ENCODE measurements at places on chromosomes 13 and 19.

GRCh38 chr19:5450482-5451126 lies 4.6 kb upstream of the ZNRF4 start:
- no peak for DNase-seq

- DNase-seq: no peak
Measured at GRCh38 chr13:34730961-34731360, 211.1 kb upstream of the NBEA start.

DNA sequence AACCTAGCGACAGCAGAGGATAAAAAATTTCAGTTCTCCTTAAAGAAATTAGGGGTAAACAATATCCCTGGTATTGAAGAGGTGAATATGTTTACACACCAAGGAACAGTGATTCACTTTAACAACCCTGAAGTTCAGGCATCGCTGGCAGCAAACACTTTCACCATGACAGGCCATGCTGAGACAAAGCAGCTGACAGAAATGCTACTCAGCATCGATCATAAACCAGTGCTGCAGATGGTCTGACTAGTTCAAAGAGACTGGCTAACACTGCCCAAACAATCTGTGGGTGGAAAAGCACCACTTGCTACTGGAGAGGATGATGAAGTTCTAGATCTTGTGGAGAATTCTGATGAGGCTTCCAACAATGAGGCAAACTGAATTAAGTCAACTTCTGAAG lies 19.9 kb upstream of the ACOD1 start:
- no peak for DNase-seq

GRCh38 chr13:99012539-99012938 lies 34.7 kb upstream of the DOCK9 start:
- no peak for DNase-seq

- no peak for DNase-seq
Measured at GRCh38 chr13:56975647-56976046, 165.1 kb upstream of the PRR20A start.

DNA sequence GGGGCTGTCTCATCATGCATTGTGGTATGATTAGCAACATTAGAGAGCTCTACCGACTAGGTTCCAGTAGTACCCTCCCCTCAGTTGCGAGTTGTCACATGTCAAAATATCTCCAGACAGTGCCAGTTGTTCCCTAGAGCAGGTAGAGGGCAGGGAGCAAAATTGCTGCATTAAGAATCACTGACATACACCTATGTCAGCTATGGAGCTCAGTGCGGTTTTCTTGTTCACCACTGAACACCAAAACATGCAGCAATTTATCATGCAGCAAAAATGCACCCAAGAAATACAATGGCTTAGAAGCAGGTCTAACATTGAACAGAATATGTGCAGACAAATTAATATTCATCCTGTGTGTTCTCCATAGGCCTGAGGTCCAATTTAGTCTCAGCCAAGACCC lies 186.9 kb upstream of the STARD13 start:
- DNase-seq: no peak

DNA sequence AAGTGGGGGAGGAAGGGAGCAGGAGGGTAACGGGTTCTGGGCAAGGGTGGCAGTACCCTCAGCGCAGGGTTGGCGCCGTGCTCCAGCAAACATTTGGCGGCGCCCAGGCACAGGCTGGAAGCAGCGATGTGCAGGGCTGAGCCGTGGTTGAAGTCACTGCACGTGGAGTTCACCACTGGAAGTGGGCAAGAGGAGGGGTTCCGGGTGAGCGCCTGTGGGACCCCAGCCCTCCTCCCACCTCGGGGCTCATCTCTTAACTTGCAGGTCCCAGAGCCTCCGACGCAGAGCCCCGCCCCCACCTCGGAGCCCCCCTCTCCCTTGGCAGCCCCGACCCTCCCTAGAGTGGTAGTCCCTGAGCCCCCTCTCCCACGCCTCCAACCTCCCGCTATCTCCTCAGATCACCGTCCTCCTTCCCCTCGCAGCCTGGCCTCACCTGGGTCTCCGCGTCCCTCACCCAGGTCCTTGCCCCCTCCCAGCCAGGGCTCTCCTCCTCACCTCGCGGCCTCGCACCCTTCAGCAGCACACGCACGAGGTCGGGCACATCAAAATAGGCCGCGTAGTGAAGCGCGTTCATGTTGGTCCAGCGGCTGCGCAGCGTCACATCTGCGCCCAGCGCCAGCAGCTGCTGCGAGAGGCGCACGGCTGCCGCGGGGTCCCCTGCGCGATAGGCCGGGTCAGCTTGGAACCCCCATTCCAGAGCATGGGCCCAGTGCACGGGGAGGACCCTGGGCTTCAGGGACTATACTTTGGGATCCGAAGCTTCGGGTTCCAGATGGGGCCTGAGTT lies 6.4 kb downstream of the CLIP3 start:
- no peak for DNase-seq

DNA sequence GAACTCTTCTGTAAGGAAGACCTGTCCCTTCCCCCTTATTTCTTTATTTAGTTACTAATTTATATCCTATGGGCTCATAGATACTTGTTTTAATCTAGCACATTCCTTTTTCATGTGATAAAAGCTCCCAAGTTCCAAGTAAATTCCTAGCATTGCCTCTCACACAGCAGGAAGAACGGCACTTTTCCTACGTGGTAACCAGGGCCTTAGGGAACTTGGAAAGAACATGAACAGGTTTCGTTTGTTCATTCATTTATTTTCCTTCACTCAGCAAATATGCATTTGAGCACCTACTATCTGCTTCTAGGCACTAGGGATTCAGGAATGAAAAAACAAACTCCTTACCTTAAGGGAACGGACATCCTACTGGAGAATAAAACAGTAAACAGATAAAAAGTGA lies 125.1 kb downstream of the SIPA1L3 start:
- no peak for DNase-seq

DNA sequence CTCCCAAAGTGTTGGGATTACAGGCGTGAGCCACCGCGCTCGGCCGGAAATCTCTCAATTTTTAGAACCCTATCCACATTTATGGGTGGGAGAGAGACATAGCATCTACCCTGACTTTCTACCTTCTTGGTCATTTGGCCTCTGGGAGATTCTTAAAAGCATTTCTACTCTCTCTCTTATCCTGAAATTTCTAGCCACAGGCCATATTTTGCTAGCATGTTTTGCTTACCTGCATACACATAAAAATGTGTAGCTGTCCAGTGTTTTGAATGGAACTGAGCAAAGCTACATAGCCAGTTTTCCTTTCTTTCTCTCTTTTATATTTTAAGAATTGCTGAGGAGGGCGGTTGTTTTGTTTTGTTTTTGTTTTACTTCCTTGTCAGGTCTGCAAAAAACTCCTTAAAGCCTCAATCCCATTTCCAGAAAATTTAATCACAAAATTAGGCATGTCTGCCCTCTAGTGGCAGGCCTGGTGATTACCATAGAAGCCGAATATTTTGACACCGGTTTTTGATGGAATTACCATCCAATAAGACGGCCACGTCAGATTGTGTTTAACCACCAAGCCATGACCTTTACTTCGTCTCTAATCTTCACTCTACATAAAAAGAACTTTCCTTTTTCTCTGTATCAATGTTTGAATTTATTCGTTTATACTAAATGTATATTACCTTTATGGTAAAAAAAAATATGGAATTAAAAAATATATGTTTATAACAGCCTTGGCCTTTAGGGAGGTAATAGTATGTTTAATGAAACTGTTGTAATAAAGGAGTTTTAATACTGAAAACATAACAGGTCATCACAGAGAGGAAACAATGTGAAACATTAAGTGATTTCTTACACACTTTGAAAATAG lies 34.4 kb upstream of the OXGR1 start:
- peak; percentile 66 for DNase-seq

DNA sequence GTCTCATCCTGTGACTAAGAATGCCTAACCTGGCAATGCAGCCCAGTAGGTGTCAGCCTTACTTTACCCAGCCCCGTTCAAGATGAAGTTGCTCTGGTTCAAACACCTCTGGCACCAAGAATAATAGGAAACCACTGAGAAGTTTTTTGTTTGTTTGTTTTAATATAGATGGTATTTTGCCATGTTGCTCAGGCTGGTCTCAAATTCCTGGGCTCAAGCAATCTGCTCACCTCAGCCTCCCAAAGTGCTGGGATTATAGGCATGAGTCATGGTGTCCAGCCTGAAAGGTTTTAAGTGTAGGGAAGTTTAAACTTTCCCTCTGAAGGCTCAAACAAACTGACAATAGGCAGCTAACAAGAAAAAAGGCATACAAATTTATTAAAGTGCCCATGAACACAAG lies 51.2 kb upstream of the ABCC4 start:
- DNase-seq: no peak

DNA sequence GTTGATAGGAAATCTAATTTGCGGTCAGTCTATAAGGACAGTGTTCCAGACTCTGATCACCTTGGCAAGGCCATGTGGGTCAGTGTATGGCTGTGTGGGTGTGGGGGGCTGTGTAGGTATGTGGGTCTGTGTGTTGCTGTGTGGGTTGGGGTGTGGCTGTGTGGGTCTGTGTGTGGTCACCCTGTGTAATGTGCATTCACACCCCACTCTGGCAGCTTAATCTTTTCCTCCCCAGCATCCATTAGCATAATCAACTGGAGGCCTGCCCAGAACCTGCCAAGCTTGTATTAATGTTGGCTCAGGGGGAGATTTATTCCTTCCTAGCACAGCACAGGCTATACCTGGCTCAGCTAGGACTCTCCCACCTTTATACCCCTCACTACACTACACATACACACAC lies 203.2 kb downstream of the TUBA3C start:
- no peak for DNase-seq

DNA sequence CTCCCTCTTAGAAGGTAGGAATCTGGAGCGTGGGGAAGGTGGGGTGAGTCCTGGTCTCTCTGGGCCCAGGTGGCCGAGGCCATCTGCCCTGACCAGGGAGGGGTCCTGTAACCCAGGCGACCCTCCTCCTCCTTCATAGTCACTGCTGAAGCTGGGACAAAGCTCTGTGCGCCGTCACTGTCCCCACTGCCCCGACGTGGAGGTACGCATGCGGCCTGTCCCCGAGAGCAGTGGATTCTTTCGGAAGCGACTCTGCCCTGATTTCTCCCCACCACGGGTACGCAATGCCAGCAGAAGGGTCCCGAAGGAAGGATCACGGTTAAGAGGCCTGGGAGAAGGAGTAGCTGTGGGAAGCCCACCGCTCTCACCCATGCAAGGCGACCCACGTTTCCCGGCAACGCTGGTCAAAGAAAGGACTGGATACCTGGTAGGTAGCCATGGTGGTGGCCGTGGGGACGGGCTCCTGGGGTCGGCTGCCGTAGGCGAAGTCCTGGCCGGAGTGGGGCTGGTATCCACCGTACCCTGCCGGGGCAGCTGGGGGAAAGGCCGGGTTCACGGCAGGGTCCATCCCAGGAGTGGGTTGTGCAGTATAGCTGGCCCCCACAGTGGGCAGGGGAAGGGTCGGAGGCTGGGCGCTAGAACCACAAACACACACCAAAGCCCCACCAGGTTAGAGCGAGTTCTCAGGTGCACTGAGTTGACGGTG lies 34.3 kb downstream of the ZFR2 start:
- no peak for DNase-seq

GRCh38 chr19:41376241-41376997 lies at the start of gene TMEM91:
TMEM91 (plus strand) TSS chr19:41376533; CDS start chr19:41378310, 1,777 bp downstream.
- DNase-seq: peak; percentile 52

DNA sequence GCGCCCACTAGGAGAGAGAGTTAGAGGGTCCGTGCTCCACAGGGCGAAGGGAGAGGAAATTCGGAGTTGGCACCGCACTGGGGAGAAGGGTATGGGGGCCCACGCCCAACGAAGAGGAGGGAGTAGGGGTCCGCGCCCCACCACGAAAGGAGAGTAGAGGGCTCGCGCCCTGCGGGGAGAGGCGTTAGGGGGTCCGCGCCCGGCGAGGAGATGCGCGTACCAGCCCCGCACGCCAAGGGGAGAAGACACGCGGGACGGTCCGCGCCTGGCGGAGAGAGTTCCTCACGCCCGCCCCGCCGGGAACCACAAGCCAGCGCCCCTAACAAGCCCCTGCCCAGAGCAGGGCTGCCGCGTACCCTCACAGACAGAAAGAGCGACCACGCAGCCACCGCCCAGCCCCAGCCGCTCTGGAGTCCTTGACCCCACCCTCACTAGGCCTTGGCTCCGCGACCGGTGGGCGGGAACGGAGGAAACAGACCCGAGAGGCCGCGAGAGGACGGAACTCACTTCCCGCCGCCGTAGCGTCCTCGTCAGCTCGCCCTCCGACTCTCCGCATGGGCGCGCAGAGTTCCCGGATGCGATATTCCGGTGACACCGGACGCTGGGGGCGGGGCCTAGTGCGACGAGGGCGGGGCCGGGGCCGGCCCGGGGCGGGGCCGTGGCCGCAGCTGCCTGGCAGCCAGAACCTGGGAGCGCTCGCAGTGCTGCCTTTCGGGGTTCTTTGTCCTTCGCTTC lies 20.0 kb upstream of the ZSCAN18 start:
- DNase-seq: no peak

GRCh38 chr19:32333227-32333626 lies 12.2 kb upstream of the ZNF507 start:
- no peak for DNase-seq

DNA sequence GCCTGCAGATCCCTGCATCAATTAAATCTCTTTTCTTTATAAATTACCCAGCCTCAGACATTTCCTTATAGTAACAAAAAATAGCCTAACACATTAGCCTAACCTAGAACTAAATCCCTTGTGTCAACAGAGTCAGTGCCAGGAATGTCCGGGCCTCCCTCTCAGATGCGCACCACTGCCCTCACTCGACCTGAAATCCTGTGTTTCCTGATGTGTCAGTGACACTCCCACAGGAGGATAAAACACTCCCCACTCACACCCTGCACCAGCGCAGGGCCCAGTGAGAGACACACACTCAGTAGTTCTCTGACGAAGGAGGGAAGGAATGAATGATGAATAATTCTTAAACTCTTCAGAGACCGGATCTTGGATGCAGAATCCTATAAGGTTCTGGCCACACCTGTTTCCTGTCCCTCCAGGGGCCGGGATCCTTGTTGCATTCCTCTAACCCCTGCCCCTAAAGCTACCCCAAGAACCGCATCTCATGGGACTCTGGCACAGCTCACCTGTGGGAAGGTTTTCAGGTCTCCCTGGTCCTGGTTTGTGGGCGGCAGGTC lies 3.1 kb downstream of the CEACAM3 start:
- DNase-seq: peak; percentile 3

GRCh38 chr13:108769213-108770070 lies 140.0 kb downstream of the MYO16 start:
- peak; percentile 74 for DNase-seq

DNA sequence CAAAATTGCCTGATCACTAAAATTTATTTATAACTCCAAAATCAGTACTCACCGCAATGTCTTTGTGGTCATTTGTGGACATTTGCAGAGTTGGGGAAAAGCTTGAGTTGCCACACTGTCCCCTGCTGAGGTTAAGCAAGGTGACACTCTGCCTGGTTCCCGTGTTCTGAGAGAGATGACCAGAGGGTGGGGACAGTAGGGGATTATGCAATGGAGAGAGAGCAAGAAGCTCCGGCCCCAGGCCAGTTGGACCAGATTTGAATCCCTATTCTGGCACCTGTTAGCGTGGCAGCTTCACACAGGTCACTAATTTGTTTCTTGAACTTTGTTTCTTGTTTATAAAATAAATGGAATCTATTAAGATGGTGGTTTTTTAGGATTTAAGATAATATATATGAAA lies 17.8 kb downstream of the ERCC5 start:
- no peak for DNase-seq
